ENCODE measurements at places on chromosomes 5 and 9.
A peak's percentile ranks its signal among the peaks of the same experiment; 100 is the strongest.

DNA sequence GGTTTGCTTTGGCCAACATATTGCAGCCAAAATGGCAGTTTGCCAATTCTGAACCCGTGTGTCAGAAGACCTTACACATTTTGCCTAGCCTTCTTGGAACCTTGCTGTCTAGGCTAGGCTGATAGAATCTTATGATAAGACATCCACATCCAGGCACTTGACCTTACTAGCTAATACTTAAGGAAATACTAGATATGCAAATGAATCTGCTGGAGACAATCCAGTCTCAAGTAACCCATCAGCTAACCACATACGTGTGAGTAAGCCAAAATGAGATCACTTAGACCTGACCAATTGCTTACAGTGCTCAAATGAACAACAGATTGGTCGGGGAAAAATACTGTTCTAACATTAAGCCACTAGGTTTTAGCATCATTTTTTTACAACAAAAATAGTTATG, 1504.6 kb upstream of the CDH9 start:
- peak; percentile 12 for DNase-seq

DNA sequence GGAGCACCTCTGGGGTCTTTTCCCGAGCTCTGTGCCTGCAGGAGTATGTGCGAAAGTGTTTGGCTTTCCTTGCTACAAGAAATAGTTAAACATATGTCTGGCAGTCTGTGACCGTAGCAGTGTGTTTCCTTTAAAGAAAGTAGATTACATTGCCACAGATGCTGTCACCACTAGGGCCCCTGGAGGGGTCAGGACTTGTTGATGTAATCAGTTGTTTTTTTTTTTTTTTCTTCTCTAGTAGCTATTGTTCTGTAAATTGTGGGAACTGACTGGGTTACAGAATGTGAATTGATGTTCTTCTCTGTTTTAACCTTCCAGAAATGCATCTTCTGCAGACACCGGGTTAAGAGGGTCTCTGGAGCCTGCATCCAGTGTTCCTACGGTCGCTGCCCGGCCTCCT, 345.6 kb downstream of the KDM4C start:
- no peak for DNase-seq

- no peak for DNase-seq
Measured at GRCh38 chr5:159953609-159954008, 37.3 kb downstream of the ADRA1B start.

- DNase-seq = no peak
Measured at GRCh38 chr5:147398860-147399259, 111.0 kb downstream of the DPYSL3 start.

DNA sequence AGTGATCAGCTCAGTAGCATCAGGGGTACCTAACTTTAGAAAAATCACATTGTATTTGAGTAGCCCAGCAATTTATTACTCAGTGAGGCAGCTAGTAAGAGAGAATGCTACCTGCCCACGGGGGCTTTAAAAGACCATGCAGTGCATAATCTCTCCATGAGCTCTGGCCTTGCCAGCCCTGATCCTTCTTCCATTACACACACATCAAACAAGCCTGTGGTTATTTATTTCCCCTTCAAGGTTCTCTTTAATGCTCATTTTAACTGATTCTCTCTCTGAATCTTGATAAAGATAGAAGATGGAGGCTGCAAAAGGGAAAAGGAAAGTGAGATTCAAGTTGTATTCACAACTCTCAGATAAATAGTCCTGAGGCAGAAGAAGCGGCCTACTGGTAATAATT, 22.3 kb downstream of the ANKRD31 start:
- no peak for DNase-seq

DNA sequence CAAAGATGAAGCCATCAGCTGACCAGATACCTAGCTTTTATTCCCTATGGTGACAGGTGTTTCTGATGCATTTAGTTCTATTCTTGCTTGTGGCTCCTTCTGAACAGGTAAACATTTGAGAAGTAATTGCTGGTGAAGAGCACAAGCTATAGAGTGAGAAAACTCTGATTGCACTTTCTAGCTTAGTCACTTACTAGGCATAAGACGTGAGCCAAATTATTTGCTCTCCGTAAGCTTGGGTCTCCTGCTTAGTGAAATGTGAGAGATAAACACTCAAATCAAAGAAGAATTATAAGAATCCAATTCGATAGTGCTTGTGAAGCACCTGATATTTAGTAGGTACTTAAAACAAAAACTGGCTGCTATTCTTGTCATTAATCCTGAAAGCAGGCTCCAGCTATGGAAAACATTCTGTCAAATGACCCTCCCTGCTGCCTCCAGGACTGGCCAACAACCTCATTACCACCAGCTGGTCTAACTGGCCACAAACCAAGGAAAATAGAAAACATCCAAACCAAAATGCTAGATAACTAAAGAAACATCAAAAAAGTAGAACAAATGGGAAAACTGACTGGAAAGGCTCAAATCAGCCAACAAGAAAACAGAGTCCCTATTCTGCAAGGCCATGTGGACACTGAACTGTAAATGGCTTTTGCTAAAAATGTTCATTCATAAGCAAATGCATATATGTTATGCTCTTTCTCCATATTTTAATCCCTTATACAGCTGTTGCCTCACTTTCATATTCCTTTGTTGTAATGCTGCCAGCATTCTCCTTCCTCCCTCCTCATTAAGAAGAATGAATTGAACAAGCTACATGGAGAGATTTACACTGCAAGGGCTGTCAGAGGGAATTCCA, 616.1 kb downstream of the DTWD2 start:
- DNase-seq = no peak

DNA sequence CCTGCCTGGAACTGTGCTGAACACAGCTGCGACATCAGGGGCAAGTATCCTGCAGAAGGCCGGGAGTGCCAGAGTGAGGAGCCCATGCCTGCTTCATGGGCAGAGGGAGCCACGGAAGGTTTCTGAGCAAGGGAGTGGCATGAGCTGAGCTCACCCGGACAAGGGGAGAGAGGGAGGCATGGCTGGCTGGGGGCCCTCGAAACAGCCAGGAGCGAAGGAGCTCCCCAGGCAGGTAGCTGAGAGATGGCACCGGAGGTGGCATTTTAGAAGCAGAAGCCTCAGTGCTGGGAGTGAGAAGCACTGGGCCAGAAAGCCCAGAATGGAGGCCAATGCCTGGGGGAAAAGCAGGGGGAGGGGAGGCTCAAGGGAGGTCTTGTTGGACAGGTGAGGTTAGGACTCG, 56.9 kb upstream of the SARDH start:
- DNase-seq = no peak

GRCh38 chr9:97659771-97660170, 26.1 kb downstream of the NCBP1 start:
- DNase-seq = no peak

- no peak for DNase-seq
Measured at GRCh38 chr5:50672663-50673062, 6.2 kb downstream of the PARP8 start.

GRCh38 chr5:172282272-172283019, 1.1 kb downstream of the UBTD2 start:
- no peak for DNase-seq

- DNase-seq = no peak
Measured at GRCh38 chr9:88053856-88054501, 79.6 kb upstream of the CDK20 start.

GRCh38 chr9:35935261-35935660, 22.7 kb downstream of the OR2S2 start:
- no peak for DNase-seq

GRCh38 chr5:79181419-79182022, 54.4 kb upstream of the JMY start:
- peak; percentile 51 for DNase-seq

DNA sequence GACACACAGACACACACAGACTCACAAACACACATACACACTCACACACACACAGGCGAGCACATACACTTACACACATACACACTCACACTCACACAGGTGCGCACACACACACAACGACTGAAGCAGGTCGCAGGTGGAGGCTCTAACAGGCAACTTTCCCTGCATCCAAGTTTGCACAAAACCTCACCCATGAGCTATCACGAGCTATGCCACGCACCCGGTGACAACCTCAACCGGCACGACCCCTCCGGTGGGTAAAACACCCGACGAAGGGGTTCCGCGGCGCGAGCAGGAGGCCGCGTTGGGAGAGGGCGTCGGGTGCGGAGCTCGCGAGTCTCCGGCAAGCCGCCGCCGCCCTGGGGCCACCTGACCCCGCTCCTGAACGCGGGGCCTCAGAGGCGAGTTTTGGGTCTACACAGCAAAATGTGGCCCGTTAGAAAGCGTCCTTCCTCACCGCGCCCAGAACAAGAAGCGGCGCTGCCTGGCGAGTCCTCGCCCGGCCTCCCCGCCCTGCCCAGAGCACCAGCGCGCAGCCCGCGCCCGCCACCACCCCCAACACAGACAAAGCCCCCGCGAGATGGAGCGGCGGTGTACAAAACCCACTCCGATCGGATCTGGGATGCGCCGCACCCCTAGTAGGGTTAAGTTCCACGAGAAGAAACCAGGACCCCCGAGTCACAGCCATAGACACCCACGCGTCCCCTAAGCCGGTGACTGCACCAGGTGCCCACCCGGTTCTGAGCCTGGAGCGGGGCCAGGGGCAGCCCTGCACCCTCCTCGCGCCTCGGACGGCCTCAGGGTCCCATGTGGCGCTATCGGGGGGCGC, 665 bp downstream of the SLC6A3 start:
- DNase-seq = no peak

- DNase-seq = no peak
Measured at GRCh38 chr9:111916234-111916645, 19.6 kb downstream of the UGCG start.

DNA sequence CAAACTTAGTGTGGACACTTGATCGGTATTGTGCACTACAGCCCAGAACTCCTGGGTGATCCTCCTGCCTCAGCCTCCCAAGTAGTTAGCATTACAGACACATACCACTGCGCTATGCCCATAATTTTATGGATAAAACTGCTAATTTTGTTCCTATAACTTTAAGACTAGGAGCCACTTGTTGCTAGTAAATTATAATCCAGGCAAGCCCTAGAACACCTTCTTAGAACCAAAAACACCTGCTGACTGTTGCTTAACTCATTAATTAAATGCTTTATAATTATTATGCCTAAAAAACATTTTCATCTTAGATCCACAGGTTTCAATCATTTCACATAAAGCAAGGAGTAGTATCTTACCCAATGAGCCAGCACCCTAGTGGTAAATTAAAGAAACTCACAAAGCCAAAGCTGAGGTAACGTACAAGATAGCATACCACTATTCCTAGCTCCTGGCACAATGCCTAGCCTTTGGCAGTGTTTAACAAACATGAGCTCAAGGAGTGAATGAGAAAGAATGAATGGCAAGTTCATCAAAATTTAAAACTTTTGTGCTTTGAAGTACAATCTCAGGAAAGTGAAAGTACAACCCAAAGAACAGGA, 5.4 kb downstream of the MRPS27 start:
- no peak for DNase-seq

DNA sequence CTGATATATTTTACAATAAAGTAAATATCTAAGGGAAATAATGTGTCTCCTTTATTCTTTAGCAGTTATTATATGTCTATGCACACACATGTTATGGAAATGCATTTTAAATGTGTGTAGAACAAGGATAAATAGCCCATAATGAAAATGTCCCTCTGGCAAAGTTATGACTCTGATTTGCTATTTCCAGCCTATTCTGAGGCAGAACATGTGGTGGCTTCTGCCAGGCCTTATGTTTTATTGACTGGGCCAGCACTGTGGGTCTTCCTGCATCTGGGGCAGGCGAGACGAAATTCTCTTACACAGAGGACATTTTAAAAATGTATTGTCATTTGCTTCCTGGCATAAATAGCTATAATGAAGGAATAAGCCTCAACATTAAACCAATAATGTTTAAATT, 52.8 kb downstream of the S1PR3 start:
- no peak for DNase-seq

GRCh38 chr9:133610845-133611244, 1.7 kb upstream of the FAM163B start:
- peak; percentile 89 for DNase-seq

DNA sequence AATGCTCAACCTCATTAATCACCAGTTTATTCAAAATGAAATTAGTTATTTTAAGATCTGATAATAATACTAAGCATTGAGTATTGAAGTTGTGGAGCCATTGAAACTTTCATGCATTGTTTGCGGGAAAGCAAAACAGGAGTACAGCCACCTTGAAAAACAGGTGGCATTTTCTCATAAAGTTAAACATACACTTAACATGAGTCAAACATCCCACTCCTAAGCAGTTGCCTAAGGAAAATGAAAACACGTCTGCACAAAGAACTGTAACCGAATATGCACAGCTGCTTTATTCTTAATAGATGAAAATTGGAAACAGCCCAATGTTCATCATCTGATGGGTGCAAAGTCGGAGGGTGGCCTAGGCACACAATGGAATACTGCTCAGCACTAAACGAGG, 177.3 kb downstream of the IRX2 start:
- no peak for DNase-seq

DNA sequence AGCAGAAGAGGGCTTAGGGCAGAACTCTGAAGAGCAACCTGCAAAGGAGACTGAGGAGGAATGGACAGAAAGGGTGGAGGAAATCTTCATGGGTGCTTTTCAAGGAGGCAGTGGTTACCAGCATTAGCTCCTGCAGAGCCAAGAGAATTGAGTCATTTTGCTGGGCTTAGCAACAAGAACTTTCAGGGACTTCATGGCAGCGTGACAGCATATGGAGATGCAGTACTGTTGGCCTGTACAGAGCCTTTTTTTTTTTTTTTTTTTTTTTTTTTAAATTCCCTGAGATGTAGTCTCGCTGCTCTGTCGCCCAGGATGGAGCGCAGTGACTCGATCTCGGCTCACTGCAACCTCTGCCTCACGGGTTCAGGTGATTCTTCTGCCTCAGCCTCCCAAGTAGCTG, 296.0 kb upstream of the DMRT1 start:
- DNase-seq = no peak

- DNase-seq = no peak
Measured at GRCh38 chr9:76313771-76314170, 80.5 kb downstream of the RFK start.

DNA sequence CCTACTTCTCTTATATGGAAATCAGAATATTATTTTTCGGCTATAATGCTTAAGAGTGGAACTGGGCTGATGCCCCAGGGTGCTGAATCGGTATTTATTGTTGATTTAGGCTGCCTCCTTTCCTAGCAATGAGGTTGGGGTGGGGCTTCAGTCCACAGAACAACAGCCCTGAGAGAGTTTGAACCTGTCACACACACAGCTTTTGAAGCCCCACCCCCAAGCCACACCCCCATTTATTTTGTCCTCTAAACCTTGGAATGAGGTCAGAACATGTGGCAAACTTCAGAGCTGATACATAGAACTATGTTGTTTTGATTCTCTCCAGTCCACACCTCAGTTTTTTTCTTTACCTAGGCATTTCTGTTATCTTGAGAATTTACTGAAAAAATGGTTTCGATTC, 51.7 kb upstream of the CAMK4 start:
- DNase-seq = no peak

All from DMS153 (cell line).